Stimulated activated CD4-positive, alpha-beta T cell treated with anti-CD3 and anti-CD28 coated beads, TNF-alpha, amount 100 ng/mL, for 48 hours (primary cell): ENCODE measurements at places on chromosomes 2 and 18.
A peak's percentile ranks its signal among the peaks of the same experiment; 100 is the strongest.

GRCh38 chr18:33606621-33607020, 28.6 kb downstream of the ASXL3 start:
- no peak for DNase-seq

GRCh38 chr2:61605245-61605644, 67.1 kb upstream of the XPO1 start:
- no peak for DNase-seq

DNA sequence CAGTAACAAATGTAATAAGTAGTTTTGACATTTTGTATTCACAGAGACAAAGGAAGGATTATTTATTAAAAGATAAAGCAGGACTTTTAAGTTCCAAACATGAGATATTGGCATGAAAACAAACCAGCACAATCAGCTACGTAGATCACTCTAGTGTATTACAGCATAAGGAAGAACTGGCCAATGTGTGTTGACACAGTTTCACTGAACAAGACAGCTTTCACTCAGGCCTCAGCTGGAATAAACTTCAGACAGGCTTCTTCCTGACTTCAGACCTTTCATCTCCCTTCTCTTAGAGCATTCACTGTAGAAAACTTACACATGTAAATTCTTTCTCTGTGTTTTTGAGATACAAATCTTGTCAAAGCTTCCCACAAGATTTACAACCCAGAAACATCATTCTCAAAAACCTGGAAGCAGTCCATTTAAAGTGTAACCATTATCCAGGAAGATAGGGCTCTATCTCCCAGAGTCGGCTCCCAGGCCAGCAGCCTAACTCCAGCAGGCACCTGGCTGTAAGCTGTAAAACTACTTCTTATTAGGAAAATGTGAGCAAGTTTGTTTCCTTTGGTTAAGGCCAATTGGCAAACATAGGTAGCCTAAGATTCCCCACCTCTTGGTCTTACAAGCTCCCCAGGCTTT, 768.3 kb upstream of the CDH7 start:
- no peak for DNase-seq

GRCh38 chr2:164621764-164622105, 453 bp upstream of the GRB14 start:
- no peak for DNase-seq

DNA sequence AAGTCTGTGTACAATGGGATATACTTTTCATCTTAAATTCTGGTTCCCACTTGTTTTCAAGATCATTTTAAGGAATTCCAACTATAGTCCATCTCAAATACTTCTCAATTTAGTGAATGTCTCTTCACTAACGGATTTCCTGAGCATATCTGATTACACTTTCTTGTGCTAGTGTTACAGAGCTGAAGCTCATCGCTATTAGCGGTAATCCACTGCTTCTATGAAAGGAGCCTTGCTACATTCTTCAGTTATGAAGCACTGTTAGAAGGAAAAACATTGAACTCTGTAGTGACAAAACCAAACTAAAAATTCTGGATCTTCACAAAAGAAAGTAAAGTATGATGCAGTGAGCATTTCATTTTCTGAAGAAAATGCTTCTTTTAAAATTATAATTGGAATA, 72.0 kb downstream of the AGPS start:
- DNase-seq: no peak

DNA sequence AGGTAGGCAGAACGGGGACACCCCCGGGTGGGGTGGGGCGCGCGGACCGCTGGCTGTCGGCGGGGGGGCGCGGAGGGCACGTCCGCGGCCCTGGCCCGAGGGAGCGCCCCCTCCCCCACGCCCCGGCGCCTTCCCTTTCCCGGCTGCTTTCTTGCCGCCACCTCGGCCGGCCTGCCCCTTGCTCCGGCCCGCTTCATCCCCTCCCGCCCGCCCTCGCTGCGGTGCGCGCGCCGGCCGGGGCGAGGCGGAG, 443 bp downstream of the VAPA start:
- DNase-seq: no peak

GRCh38 chr2:215805493-215805892, 207.9 kb downstream of the MREG start:
- DNase-seq: no peak

- DNase-seq: no peak
These were observed 40.6 kb upstream of the GPAT2 start for GRCh38 chr2:96075199-96075771.

GRCh38 chr2:109144271-109144670, 15.3 kb downstream of the SH3RF3 start:
- no peak for DNase-seq

DNA sequence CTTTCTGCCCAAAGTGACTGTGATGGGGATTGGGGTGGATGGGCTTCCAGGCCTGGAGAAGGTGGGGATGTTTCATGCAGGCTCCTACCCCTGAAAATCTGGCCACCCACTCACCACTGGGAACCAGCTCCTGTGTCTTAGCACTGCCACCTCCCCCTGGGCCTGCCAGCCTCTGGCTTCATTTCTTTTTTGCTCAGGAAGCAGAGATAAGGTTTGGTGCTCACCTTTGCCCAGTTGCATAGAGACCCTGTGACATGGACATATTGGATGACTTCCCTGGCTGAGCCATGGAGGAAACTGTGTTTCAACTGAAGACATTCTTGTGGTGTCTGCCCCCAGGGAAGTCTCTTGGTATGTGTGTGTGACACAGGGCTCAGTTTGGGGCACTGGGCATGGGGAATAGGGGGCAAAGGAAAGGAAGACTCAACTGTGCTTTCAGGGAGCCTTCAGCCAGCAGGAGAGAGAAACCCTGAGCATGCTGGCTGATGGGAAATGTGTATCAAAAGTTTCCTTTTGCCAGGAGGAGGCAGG, 16.7 kb downstream of the CTIF start:
- no peak for DNase-seq

GRCh38 chr2:150581717-150582472, 94.4 kb upstream of the RND3 start:
- DNase-seq: no peak

- peak; percentile 28 for DNase-seq
These were observed 74.2 kb downstream of the VIT start for GRCh38 chr2:36770542-36771287.

DNA sequence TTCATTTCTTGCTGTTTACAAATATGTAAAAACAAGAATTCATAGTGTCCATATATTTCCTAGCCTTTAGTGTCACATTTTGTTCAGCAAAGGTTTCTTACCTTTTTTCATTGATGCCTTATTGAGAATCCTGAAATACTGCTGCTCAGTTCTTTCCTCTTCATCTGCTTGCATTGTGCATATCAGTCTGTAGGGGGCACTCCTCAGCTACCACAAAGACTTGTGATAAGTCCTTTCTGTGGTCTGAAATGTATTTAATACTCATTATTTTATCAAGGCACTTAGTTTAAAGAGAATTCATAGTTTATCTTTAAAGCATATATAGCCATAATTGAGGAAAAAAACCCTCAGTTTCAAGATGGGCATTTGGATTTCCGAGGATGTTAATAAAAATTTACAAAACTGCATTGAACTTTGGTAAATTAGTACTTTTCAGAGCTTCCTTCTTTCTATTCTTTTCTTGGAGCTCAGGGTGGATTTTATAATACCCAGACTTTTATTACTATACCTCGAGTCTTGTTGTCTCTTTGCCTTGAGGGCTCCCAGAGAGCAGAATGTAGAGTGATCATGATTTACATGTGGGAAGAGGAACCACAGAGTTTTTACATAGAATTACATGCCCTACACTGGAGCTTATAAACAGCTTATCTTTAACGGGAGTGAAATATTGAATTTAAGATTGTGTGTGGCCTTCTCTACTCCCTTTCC, 570.1 kb downstream of the PLCL1 start:
- DNase-seq: peak; percentile 8

DNA sequence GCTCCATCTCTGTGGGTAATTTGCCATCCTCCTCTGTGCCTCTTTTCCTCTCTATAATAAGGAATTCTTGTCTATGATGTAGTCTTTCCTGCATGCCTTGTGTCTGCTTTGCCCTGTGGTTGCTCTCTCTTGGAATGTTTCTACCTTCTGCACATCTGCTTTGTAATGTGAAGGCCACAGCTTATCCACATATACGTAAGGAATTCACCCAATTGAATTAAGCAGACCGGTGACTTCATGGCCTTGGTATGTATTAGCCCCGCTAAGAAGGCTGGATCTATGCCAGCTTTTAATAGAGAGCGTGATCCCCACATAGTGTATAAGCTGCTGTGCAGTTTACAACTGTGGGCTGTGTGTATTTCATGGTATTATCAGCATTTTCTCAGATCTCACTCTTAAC, 274.7 kb downstream of the RNF144A start:
- no peak for DNase-seq

GRCh38 chr2:215352602-215353001, 40.7 kb downstream of the ATIC start:
- DNase-seq: no peak
